Activated CD4-positive, alpha-beta T cell treated with anti-CD3 and anti-CD28 coated beads for 36 hours (primary cell): ENCODE measurements at places on chromosomes 12 and 14. TPM values are rescaled to one million over a fixed set of nuclear protein-coding genes. Genes with fewer than 3 reads are reported as not detected.
A peak's percentile ranks its signal among the peaks of the same experiment; 100 is the strongest.

TAS2R9 gene
- not detected for total RNA-seq

TBC1D30 gene
- total RNA-seq, result 0.37 TPM

GPRC5D gene
- total RNA-seq, result not detected

SYNE3 gene
- total RNA-seq, result 27.3 TPM

LTBP2 gene
- total RNA-seq, result 0.04 TPM

GLT1D1 gene
- 0.30 TPM for total RNA-seq

SYNDIG1L gene
- not detected for total RNA-seq

TAC3 gene
- total RNA-seq, result 0.37 TPM

LIN7A gene
- not detected for total RNA-seq

DNA sequence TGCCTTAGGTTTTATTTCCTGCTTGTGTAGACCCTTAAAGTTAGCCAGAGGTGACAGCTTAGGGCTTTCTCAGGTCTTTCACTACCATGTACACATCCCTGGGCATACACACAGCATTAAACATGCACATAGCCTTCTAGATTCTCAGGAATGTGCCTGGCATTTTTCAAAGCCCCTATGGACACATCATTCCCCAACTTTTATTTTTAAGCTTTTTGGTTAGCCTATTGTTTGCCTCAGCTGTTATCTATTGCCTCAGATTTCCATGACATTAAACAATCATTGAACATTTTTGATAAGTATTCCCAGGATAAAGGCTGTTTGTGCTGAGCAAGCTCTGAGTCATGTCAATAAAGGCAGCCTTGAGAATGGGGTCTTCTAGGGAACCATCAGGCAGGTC, 15.1 kb upstream of the PPM1A start:
- no peak for DNase-seq
- peaks cover 2% of the 10 kb centered on the region for H3K36me3 ChIP-seq
- no peaks in the 10 kb centered on the region for H3K4me1 ChIP-seq
- no peak overlapping the region for H3K27ac ChIP-seq
- H3K27me3 ChIP-seq, result peaks cover 4% of the 10 kb centered on the region
- no peak overlapping the region for H3K4me3 ChIP-seq

DNA sequence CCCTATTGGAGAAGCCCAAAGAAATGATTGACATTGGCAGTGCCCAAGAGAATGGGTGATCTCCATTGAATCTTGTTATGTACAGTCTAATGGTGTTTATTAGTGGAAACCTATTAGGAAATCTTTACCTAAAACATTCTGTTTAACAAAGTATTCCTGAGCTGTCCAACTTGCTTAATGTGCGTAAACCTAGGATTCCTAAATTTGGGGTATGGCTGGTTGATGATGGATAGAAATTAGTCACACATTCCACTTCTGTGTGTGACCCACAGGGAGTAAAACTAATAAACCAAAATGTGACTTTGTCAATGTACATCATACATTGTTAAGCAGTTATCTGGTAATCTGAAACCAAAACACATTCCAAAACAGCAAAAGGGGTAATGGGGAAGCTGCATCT, 761.3 kb downstream of the FSCB start:
- H3K27ac ChIP-seq, result no peak overlapping the region
- DNase-seq, result no peak
- no peaks in the 10 kb centered on the region for H3K4me1 ChIP-seq
- no peaks in the 10 kb centered on the region for H3K36me3 ChIP-seq
- H3K27me3 ChIP-seq, result no peaks in the 10 kb centered on the region
- no peak overlapping the region for H3K4me3 ChIP-seq

GRCh38 chr12:23929906-23930305, 19.6 kb downstream of the SOX5 start:
- no peak overlapping the region for H3K27ac ChIP-seq
- H3K27me3 ChIP-seq, result no peaks in the 10 kb centered on the region
- DNase-seq, result no peak

- H3K4me3 ChIP-seq, result no peak overlapping the region
- no peak overlapping the region for H3K27ac ChIP-seq
- no peaks in the 10 kb centered on the region for H3K4me1 ChIP-seq
- H3K27me3 ChIP-seq, result peaks cover 2% of the 10 kb centered on the region
- no peaks in the 10 kb centered on the region for H3K36me3 ChIP-seq
Measured at GRCh38 chr14:72783741-72784140, 110.2 kb downstream of the DPF3 start.

GRCh38 chr12:75528692-75529091, 17.3 kb upstream of the KRR1 start:
- H3K4me1 ChIP-seq, result peaks cover 6% of the 10 kb centered on the region
- DNase-seq, result no peak
- H3K36me3 ChIP-seq, result no peaks in the 10 kb centered on the region
- H3K27me3 ChIP-seq, result peaks cover 22% of the 10 kb centered on the region
- H3K27ac ChIP-seq, result no peak overlapping the region
- no peak overlapping the region for H3K4me3 ChIP-seq

DNA sequence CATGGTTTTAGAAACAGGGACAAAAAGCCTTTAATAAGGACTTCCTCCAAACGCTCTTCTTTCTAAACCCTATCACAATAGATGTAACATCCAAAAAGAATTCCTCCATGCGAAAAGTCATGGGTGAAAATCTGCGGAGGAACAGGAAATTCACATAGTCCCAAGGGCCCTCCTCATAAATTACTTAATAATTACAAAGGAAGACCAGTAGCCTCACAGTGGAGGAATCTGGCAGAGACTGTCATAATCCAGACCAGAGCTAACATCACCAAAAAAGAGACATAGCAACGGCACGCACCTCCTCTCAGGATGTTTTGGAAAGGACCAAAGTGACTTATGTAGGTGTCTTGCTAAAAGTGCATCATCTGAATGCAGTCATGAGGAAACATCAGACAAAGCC, 165.7 kb downstream of the ANO2 start:
- no peak overlapping the region for H3K27ac ChIP-seq
- peaks cover 9% of the 10 kb centered on the region for H3K27me3 ChIP-seq
- H3K4me3 ChIP-seq, result no peak overlapping the region
- no peaks in the 10 kb centered on the region for H3K36me3 ChIP-seq
- H3K4me1 ChIP-seq, result no peaks in the 10 kb centered on the region

GRCh38 chr14:103346286-103346685, 12.2 kb downstream of the EIF5 start:
- H3K4me3 ChIP-seq, result no peak overlapping the region
- no peak overlapping the region for H3K27ac ChIP-seq
- no peaks in the 10 kb centered on the region for H3K27me3 ChIP-seq
- peaks cover 2% of the 10 kb centered on the region for H3K4me1 ChIP-seq
- peaks cover 32% of the 10 kb centered on the region for H3K36me3 ChIP-seq

DNA sequence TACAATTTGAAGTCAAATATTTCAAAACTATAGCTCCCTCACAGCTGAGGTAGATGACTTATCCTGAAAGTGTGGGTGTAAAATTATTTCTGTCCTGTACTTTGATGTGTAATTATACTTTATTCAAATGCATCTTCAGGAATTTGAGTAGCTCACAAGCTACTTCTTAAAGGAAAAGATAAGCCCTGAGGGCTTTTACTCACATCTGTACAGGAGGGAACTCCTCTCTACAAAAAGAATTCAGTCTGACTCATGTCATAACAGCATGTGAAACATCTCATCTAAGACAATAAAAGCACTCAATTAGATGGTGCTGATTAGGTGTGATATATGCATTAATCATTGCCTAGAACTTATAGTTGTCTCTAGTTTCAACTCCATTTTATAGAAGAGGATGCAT, 452.0 kb downstream of the PRKD1 start:
- no peak overlapping the region for H3K4me3 ChIP-seq
- no peak for DNase-seq
- H3K36me3 ChIP-seq, result no peaks in the 10 kb centered on the region
- H3K27ac ChIP-seq, result no peak overlapping the region
- no peaks in the 10 kb centered on the region for H3K4me1 ChIP-seq

- H3K27me3 ChIP-seq, result no peaks in the 10 kb centered on the region
- peaks cover 81% of the 10 kb centered on the region for H3K36me3 ChIP-seq
- peaks cover 60% of the 10 kb centered on the region for H3K4me1 ChIP-seq
- DNase-seq, result no peak
- peak overlapping the region; percentile 99 for H3K27ac ChIP-seq
- peak overlapping the region; percentile 97 for H3K4me3 ChIP-seq
Measured at GRCh38 chr12:56723352-56723751, 1.7 kb downstream of the NACA start.

- no peaks in the 10 kb centered on the region for H3K4me1 ChIP-seq
- peaks cover 12% of the 10 kb centered on the region for H3K27me3 ChIP-seq
- no peak overlapping the region for H3K27ac ChIP-seq
- DNase-seq, result no peak
- no peak overlapping the region for H3K4me3 ChIP-seq
- H3K36me3 ChIP-seq, result no peaks in the 10 kb centered on the region
Measured at GRCh38 chr12:65293735-65294134, 15.3 kb downstream of the MSRB3 start.

DNA sequence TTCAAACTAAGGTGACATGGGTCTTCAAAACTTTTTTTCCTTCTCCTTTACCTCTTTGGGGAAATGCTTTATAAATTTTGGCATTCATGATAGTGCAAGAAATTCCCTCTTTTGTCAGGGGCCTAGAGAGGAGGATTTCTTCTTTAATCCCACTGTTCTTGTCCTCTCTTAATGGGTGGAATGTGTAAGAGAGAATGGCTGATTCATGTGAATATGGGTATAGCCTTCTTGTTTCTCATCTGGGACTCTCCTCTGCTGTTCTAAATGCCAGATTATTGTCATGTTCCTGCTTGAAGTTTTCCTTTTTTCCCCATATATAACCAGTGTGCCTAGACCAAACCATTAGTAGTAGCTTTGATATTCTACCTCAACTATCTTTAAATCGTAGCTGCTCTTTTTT, 46.7 kb downstream of the SLC38A4 start:
- H3K36me3 ChIP-seq, result no peaks in the 10 kb centered on the region
- no peaks in the 10 kb centered on the region for H3K4me1 ChIP-seq
- H3K27ac ChIP-seq, result no peak overlapping the region
- peaks cover 4% of the 10 kb centered on the region for H3K27me3 ChIP-seq
- DNase-seq, result no peak

DNA sequence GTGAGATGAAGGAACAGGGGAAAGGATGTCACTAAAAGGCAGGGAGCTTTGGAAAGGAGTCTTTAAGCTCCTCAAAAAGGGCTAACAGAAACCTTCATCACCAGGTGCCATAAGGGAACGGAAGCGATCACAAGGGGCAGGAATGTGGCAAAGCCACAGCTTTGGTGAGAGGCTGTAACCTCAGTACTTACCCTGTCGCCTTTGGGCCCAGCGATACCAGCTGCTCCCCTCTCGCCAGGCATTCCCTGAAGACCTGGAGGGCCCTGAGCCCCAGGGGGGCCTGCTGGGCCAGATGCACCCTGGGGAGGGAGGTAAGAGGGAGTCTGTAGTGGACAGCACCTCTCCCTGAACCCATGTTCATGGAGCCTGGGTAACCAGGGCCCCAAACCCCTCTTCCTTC, 18.9 kb downstream of the TMEM106C start:
- H3K4me3 ChIP-seq, result no peak overlapping the region
- H3K27me3 ChIP-seq, result no peaks in the 10 kb centered on the region
- no peaks in the 10 kb centered on the region for H3K36me3 ChIP-seq
- no peak overlapping the region for H3K27ac ChIP-seq
- no peaks in the 10 kb centered on the region for H3K4me1 ChIP-seq

DNA sequence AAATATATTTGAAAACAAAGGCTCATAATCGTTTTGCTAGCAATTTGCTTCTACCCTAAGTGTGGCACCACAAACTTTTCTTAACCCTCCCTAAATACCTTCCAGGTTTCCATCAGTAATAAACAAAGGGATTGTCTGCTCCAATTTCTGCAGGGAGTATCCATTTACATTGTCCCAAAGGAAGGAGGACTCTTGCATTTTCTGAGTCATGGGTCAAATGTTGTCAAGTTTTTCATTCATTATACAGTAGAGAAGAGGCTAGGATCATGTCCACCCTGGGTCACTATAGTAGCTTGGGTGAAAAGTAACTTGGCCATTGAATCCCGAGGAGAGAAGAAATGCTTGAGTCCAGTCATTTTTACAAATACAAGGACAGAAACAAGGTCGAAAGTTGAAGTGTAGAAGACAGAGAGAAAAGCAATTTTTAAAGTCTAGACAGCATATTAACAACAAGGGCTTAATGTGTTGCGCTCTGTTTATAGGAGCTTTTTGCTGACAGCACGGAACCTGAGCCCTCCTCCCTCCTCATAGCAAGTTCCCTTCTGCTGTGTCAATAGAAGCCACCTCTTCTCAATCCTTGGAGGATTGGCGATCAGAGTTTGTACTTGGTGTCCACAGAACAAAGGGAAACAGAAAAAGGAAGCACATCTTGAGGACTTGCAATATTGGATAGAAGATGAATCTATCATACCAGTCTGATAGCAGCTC, 53.1 kb downstream of the TMEM30B start:
- H3K36me3 ChIP-seq, result no peaks in the 10 kb centered on the region
- no peak overlapping the region for H3K27ac ChIP-seq
- no peak for DNase-seq
- H3K4me3 ChIP-seq, result no peak overlapping the region
- peaks cover 3% of the 10 kb centered on the region for H3K4me1 ChIP-seq

GRCh38 chr12:1886396-1887008, 31.9 kb downstream of the CACNA2D4 start:
- H3K27ac ChIP-seq, result no peak overlapping the region
- DNase-seq, result no peak
- no peaks in the 10 kb centered on the region for H3K36me3 ChIP-seq
- peaks cover 15% of the 10 kb centered on the region for H3K27me3 ChIP-seq

GRCh38 chr12:58881816-58882215, 38.5 kb downstream of the LRIG3 start:
- no peak for DNase-seq
- no peak overlapping the region for H3K4me3 ChIP-seq
- no peak overlapping the region for H3K27ac ChIP-seq

- H3K36me3 ChIP-seq, result peaks cover 97% of the 10 kb centered on the region
- H3K27me3 ChIP-seq, result no peaks in the 10 kb centered on the region
- peak overlapping the region; percentile 95 for H3K4me3 ChIP-seq
- H3K4me1 ChIP-seq, result peaks cover 79% of the 10 kb centered on the region
- peak overlapping the region; percentile 73 for H3K27ac ChIP-seq
Measured at GRCh38 chr12:4279198-4279690, 5.7 kb downstream of the CCND2 start.

DNA sequence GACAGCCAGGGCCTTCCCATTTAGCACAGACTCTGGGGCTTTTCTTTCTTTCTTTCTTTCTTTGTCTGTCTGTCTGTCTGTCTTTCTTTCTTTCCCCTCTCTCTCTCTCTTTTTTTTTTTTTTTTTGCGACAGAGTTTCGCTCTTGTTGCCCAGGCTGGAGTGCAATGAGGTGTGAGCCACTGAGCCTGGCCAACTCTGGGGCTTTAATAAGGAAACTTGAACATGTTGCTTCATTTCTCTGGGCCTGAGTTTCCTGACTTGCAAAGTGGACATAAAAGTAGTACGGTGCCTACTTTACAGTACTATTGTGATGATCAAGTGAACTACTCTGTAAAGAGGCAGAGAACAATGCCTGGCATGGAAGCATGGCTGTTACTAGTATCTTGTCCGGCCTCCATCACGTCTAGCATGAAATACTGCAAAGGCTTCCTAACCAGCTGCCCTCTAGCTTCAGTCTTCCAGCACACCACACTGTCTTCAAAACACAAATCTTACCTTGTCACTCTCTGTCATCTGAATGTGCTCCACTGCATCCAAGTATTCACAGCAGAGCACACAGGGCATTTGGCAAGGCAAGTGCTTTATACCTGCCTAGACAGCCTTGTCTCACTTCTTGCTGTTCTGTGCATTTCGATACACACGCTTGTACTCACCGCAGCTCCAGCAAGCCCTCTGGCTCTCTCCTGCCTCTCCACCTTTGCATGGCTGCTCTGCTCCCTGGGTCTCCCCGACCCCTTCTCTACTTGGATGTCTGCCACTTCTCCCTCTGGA, 96.7 kb downstream of the IRF2BPL start:
- H3K27ac ChIP-seq, result peak overlapping the region; percentile 56
- H3K27me3 ChIP-seq, result no peaks in the 10 kb centered on the region
- no peak overlapping the region for H3K4me3 ChIP-seq
- no peaks in the 10 kb centered on the region for H3K36me3 ChIP-seq
- peaks cover 65% of the 10 kb centered on the region for H3K4me1 ChIP-seq
